Mesangial cell (primary cell): ENCODE measurements at places on chromosomes 4 and X. TPM values are rescaled to one million over a fixed set of nuclear protein-coding genes. Genes with fewer than 3 reads are reported as not detected.

SYN1 gene
- 0.33 and 1.6 TPM in 2 replicates for total RNA-seq

DCAF16 gene
- total RNA-seq = 19.7 and 22.4 TPM in 2 replicates

LRCH2 gene
- 0.81 and 3.2 TPM in 2 replicates for total RNA-seq

C1QTNF7 gene
- total RNA-seq = 0.13 TPM in 1 of 2 replicates, not detected in the other

PDLIM3 gene
- total RNA-seq = 17.8 and 21.6 TPM in 2 replicates

GDPD2 gene
- 0.25 TPM in 1 of 2 replicates, not detected in the other for total RNA-seq

UNC5C gene
- 11.7 and 14.3 TPM in 2 replicates for total RNA-seq

IL2RG gene
- not detected in 2 replicates for total RNA-seq

GPC3 gene
- 0.65 and 3.7 TPM in 2 replicates for total RNA-seq

SLITRK4 gene
- total RNA-seq = 17.3 and 29.5 TPM in 2 replicates

LRAT gene
- 0.16 and 1.1 TPM in 2 replicates for total RNA-seq

MAP3K15 gene
- 0.16 and 0.25 TPM in 2 replicates for total RNA-seq

ZMAT1 gene
- 0.33 and 0.63 TPM in 2 replicates for total RNA-seq

ING2 gene
- total RNA-seq = 3.3 and 3.9 TPM in 2 replicates

SMIM43 gene
- not detected in 2 replicates for total RNA-seq

CDKL2 gene
- total RNA-seq = 1.5 and 2.7 TPM in 2 replicates

P2RY8 gene
- not detected in 2 replicates for total RNA-seq

MTM1 gene
- total RNA-seq = 2.6 and 3.0 TPM in 2 replicates

UGT2A1 gene
- total RNA-seq = not detected in 2 replicates

TMEM164 gene
- total RNA-seq = 16.7 and 17.3 TPM in 2 replicates

RWDD4 gene
- total RNA-seq = 12.7 and 15.3 TPM in 2 replicates

TRIM60 gene
- not detected in 2 replicates for total RNA-seq

DMP1 gene
- not detected in 2 replicates for total RNA-seq

RTL9 gene
- under 0.01 TPM in 1 of 2 replicates, not detected in the other for total RNA-seq

RASSF6 gene
- 0.16 and 1.5 TPM in 2 replicates for total RNA-seq
